ENCODE measurements at places on chromosomes 4 and X. TPM values are rescaled to one million over a fixed set of nuclear protein-coding genes. Genes with fewer than 3 reads are reported as not detected.

Gene ZNF157
- total RNA-seq = 0.50 TPM

Gene CCSER1
- total RNA-seq = 0.19 TPM

Gene TBC1D8B
- 2.2 TPM for total RNA-seq

Gene NAAA
- 31.7 TPM for total RNA-seq

Gene ZNF182
- 7.1 TPM for total RNA-seq

Gene IGSF1
- not detected for total RNA-seq

Gene GPRIN3
- 20.0 TPM for total RNA-seq

Gene FAT4
- total RNA-seq = not detected

Gene CDX4
- total RNA-seq = not detected

Gene H2BW2
- total RNA-seq = not detected

Gene LRAT
- not detected for total RNA-seq

Gene MAGEA2B
- total RNA-seq = not detected

Gene GPR34
- 0.24 TPM for total RNA-seq

Gene PPP1R2C
- not detected for total RNA-seq

Measured in activated CD4-positive, alpha-beta memory T cell treated with anti-CD3 and anti-CD28 coated beads for 36 hours (primary cell).